Activated CD4-positive, alpha-beta T cell treated with anti-CD3 and anti-CD28 coated beads, Interleukin-2, amount 50 U/mL, for 4 hours (primary cell): ENCODE measurements at places on chromosomes 5 and 9.

DNA sequence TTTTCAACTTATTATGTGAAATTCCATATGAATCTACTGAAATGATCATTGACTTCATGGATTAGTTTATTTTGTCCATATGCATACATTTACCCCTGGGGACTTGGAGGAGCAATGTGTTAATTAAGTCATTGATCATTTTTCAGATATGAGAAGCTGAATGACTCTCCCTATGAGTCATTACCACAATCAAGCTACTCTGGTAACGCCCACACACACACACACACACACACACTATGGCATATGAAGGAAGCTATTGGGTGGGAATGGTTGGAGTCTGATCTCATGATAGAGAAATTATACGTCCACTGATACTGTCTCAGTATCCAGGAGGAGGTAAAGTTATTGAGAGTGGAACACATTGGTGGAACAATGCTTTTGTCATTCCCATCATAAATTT, 528.9 kb downstream of the AGTPBP1 start:
- DNase-seq = no peak

GRCh38 chr5:139458580-139459407, 3.7 kb downstream of the ECSCR start:
- peak; percentile 76 for DNase-seq

GRCh38 chr5:103514371-103514770, 48.2 kb downstream of the NUDT12 start:
- DNase-seq = no peak

DNA sequence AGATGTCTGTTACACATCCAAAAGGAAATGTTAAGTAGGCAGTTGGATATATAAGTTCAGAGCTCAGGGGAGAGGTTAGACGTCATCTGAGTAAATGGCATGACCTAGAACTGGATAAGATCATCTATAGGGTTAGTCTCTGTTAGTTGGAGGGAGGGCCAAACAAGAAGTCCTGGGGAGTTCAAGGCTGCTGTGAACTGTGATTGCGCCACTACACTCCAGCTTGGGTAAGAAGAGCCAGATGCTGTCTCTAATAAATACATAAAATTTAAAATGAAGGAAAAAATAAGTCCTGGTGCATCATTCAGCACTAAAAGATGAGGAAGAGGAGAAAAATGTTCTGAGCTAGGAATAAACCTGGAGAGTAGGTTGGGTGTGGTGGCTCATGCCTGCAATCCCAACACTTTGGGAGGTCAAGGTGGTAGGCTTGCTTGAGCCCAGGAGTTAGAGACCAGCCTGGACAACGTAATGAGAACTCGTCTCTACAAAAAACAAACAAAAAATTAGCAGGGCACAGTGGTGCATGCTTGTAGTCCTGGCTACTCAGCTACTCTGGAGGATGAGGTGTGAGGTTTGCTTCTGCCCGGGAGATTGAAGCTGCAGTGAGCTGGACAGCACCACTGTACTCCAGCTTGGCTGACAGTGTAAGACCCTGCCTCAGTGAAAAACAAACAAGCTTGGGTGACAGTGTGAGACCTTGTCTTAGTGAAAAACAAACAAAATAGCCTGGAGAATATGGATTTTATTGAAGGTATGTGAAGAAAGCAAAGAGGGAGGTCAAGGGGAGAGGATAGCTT, 123.6 kb downstream of the ACTBL2 start:
- DNase-seq = no peak

DNA sequence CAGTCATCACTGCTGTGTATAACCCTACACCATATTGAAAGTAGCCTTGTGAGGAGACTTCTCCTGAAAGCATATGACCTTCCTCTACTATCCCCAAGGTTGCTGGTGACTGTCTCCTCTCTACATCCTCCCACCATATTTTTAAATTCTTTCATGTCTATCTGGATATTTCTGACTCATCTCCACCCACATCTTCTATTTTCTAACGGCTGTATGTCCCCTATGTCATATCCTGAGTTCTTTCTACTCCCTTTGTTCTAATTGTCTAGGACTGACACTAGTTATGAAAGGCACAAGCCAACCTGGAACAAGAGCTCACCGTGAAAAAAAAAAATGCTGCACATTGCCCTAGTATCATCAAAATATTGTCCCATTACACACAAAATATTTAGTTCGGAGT, 218.3 kb upstream of the ZNF462 start:
- no peak for DNase-seq

- DNase-seq = peak; percentile 63
Measured at GRCh38 chr9:33225319-33226147, 14.4 kb upstream of the SPINK4 start.

DNA sequence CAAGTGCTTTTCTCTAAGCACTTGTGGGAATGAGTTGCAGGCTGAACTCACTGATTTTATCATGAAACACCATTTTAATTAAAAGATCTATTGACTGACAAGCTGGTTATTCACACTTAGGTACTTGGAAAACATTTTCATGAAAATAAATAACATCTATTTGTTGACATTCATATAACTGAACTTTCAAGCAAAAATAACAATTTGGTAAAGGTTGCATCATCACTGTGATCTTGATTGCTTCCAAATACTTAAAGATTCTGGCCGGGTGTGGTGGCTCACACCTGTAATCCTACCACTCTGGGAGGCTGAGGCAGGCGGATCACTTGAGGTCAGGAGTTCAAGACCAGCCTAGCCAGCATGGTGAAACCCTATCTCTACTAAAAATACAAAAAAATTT, 6.7 kb upstream of the TENT2 start:
- no peak for DNase-seq

DNA sequence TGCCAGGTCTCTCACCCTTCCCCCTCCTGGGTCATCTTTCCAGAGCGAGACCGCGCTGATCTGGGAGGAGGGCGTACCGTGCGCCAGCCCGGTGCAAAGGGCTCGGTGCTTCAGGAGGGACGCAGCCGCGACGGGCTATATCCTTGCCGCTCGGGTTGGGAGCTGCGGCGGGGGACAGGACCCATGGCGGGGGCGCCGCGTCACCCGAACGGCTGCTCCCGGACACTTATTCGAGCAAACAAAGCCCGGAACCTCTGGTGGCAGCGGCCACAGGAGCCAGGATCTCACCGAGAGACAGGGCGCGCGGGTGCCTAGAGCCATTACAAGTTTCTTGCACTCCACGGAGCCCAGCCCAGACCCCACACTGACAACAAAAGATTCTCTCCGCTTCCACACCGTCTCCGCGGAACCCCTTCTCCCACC, 1.3 kb downstream of the SEMA6A start:
- no peak for DNase-seq

GRCh38 chr9:118318770-118319431, 614.7 kb downstream of the TLR4 start:
- DNase-seq = no peak

GRCh38 chr9:32142074-32142473, 242.4 kb upstream of the ACO1 start:
- no peak for DNase-seq

DNA sequence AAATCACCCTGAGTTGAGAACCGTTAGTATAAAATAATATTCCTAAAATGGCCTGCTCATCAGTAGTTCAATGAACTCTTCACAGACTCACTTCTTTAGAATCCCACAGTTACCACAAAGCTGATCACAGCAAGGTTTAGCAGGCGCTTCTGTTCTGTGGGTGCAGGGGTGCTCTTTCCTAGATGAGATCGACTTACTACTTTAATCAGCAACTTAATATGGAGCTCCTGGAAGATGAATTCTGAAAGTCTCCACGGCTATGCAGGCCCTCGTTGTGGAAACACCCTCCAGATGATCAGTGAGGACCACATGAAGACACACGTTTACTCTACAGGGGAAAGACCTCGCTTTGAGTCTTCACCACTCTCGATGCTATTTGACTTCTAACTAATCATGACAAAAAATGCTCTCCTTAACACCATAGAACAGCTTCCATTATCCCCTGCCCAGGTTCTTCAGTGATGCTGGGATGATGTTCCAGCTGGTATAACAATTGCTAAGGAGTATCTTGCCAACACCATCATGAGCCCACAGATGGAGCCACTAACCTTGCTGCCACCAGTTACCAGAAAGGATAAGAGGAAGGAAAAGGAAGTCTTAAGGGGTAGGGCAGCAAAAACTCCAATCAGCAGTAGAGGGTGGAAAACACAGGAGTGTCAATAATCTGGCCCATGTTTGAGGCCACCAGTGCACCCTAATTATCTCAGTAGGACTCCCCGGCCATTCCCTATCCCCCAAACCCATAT, 17.9 kb upstream of the GPX8 start:
- no peak for DNase-seq

DNA sequence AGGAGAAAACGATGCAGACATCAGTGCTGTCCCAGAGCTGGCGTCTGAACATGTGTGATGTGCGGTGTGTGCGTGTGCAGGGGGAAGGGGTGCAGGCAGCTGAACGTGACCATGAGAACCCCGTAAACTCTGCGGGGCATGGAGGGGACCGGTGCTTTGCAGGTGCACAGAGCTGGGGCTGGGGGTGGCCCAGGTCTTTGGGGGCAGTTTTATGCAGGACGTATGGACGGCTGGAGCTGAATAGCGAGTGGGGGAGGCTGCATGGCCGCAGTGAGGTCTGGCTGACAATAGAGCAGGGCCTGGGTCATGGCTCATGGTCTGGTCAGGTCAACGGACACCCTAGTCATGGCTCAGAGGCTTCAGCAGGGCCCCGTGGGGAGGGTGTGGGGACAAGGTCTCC, 3.3 kb upstream of the EXOC3 start:
- no peak for DNase-seq

GRCh38 chr9:134379831-134380365, 53.6 kb downstream of the RXRA start:
- no peak for DNase-seq

GRCh38 chr9:72271613-72272478, 93.2 kb downstream of the ZFAND5 start:
- DNase-seq = peak; percentile 13

DNA sequence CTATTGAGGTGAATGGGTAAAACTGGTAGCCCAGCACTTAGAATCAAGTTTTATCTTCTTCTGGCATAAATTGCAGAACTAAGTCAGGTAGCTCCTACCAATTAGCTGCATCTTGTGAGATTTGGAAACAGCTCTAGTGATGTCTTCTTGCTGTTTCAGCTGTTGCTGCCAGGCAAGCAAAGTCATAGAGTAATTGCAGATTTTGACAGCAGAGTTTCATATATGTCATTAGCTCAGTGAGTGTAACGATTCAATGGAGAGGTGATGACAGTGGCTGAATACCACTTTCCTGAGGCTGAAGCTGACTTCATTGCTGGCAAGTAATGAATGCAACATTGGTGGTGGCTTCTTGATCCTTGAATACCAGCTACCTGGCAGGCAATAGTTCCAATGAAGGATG, 1109.7 kb upstream of the CDH18 start:
- no peak for DNase-seq

DNA sequence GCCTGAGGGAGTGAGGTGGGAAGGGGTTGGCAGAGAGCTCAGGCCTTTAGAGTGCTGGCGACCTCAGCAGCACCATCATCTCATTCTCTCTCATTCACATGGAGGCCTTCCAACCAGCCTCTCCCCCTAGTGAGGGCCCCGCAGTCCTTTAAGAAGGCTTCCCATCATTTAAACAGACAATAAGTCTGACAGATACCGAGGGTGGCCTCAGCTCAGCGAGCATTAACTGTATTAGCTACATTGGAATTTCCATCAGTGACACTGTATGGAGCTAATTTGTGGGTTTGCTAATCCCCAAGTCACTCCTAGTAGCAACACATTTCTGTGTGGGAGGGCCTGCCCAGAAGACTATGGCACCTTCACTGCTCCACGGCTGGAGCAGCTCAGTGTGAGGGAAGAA, 75.8 kb downstream of the INSYN2B start:
- DNase-seq = no peak

GRCh38 chr9:130745829-130746228, 52.2 kb downstream of the EXOSC2 start:
- DNase-seq = no peak

DNA sequence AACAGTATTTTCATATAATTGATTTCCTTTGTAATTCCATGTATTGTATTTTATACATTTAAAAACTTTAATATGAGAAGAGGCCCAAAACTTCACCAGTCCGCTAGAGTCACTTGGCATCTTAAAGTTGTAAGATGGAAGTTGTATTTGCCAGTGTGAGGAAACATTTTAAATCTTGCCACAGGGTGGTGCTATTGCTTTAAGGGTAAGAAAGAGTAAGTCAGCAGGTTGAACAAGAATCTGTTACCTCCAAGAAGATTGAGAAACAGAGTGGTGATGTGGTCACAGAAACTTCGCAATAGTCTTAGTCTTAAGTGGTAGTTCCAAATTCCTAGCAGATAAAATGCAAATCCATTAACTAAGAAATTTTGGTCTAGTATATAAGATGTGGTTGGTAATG, 39.8 kb upstream of the RANBP6 start:
- DNase-seq = no peak

- no peak for DNase-seq
Measured at GRCh38 chr9:128372188-128372641, 1.0 kb downstream of the URM1 start.

- DNase-seq = no peak
Measured at GRCh38 chr5:31196309-31196708, 2.8 kb downstream of the CDH6 start.

DNA sequence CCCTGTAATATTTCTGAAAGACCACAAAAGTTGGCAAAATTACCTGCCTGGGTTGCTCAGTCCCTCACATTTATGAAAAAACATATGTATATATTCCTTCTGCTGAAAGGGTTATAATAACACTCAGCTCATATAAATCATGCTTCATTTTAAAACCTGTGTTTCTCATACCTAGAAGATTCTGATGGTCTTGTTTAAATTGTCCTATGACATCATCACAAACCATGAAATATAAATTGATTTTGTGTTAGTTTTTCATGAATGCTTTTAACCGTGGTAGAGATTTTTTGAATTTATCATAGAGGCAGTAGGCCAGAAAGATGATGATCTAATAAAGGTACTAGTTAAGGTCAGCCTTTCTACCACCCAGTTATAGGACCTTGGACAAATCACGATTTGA, 31.4 kb downstream of the SRFBP1 start:
- DNase-seq = no peak

- peak; percentile 64 for DNase-seq
Measured at GRCh38 chr9:36873247-36873875, 160.7 kb downstream of the PAX5 start.

GRCh38 chr9:132509928-132510874, 72.2 kb upstream of the BARHL1 start:
- no peak for DNase-seq

- no peak for DNase-seq
Measured at GRCh38 chr5:95836544-95836943, 14.0 kb upstream of the GLRX start.
